Astrocyte (in vitro differentiated cells and primary cell): ENCODE measurements at places on chromosomes 3 and 15.

DNA sequence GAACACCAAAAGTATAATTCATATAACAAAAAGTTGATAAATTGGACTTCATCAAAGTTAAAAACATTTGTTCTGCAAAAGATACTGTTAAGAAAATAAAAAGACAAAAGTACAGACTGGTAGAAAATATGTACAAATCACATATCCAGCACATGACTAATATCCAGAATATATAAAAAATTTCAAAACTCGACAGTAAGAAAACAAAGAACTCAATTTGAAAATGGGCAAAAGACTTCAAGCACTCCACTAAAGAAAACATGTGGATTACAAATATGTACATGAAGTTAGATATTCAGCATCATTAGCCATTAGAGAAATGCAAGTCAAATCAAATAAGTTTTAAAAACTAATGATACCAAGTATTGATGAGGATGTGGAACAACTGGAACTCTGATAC, 6.7 kb downstream of the GK5 start:
- no peaks in the 10 kb centered on the region for H3K36me3 ChIP-seq
- no peaks in the 10 kb centered on the region for H3K4me1 ChIP-seq
- H3K27ac ChIP-seq = no peak overlapping the region
- no peak overlapping the region for H3K4me3 ChIP-seq
- peak; percentile 2 for DNase-seq

GRCh38 chr3:158774965-158775364, 26.9 kb upstream of the MFSD1 start:
- H3K4me1 ChIP-seq = peaks cover 9% of the 10 kb centered on the region
- H3K27ac ChIP-seq = no peak overlapping the region

- H3K4me3 ChIP-seq = peak overlapping the region; percentile 89
- H3K27me3 ChIP-seq = no peaks in the 10 kb centered on the region
- no peak for DNase-seq
- H3K27ac ChIP-seq = peak overlapping the region; percentile 61
- peaks cover 12% of the 10 kb centered on the region for H3K4me1 ChIP-seq
These were observed 605 bp downstream of the DCUN1D1 start for GRCh38 chr3:182979674-182980191.

- no peaks in the 10 kb centered on the region for H3K27me3 ChIP-seq
- peaks cover 37% of the 10 kb centered on the region for H3K36me3 ChIP-seq
- peaks cover 4% of the 10 kb centered on the region for H3K4me1 ChIP-seq
- no peak overlapping the region for H3K27ac ChIP-seq
- H3K4me3 ChIP-seq = no peak overlapping the region
These were observed 24.4 kb downstream of the CRBN start for GRCh38 chr3:3154879-3155610.

GRCh38 chr3:123993818-123994217, 1.9 kb upstream of the ROPN1 start:
- peaks cover 3% of the 10 kb centered on the region for H3K4me1 ChIP-seq
- peaks cover 35% of the 10 kb centered on the region for H3K27me3 ChIP-seq
- no peak overlapping the region for H3K4me3 ChIP-seq
- no peaks in the 10 kb centered on the region for H3K36me3 ChIP-seq
- DNase-seq = no peak
- no peak overlapping the region for H3K27ac ChIP-seq

DNA sequence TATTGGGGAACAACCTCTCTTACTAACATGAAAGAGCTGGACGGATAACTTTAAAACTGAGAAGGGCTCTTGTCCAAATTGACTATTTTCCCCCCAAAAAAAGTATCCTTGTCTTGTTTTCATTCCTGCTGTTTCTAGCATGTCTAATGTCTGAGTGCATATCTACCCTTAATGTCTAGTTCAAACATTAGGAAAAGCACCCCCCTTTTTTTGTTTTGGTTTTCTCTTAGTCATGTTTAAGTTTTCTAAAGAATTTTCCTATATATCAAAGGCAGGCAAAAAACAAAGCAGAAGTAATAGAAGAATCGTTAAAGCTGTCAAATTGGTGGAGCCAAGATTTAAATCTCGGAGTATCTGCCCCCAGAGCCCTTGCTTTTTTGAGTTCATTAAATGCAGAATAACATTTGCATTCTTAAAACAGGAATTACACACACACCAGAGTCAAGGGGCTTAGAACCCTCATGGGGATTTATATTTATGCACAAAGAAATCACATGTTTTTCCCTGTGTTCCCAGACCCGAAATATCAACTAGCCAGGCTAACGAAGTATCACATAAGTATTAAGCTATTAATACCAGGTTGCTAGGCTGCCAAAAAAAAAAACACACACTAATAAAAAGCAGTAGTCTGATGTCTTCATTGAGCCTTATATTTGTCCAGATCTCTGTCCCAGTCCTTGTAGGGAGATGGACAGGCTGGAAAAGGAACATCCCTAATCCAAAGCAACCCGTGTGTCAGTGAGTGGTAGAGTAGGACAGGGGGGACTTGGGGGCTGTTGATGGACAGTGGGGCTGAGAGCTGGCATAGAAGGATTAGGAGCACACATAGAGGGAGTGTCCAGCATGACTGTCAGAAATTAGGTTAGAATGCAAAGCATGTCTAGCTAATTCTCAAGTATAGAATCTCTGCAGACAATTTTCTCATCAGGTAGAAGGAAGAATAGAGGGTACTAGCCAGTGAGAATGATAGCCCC, 103.6 kb upstream of the BFSP2 start:
- no peak overlapping the region for H3K4me3 ChIP-seq
- DNase-seq = no peak
- peaks cover 47% of the 10 kb centered on the region for H3K4me1 ChIP-seq
- H3K27me3 ChIP-seq = no peaks in the 10 kb centered on the region

DNA sequence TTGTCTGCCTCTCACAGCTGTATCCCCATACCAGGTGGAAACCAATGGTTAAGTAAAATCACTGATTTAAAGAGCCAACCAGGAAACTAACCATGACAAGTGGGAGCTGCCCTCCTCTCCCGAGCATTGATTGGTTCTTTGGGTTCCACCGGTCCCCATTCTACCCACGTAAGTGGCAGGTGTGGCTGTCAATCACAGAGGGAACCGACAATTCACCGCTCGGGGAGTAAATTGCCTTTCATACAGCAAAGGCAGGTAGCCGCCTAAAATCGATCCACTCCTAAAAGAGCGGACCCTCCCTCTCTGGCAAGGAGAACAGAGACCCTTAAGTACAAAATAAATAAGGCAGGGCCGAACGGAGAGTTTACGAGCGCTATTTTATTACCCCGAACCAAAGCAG, 1.2 kb downstream of the ERC2 start:
- H3K27ac ChIP-seq = no peak overlapping the region
- H3K36me3 ChIP-seq = no peaks in the 10 kb centered on the region
- peak; percentile 78 for DNase-seq
- H3K27me3 ChIP-seq = peaks cover 8% of the 10 kb centered on the region
- H3K4me1 ChIP-seq = no peaks in the 10 kb centered on the region

GRCh38 chr3:94615275-94616065, 552.6 kb downstream of the NSUN3 start:
- no peak overlapping the region for H3K4me3 ChIP-seq
- no peaks in the 10 kb centered on the region for H3K27me3 ChIP-seq
- peaks cover 2% of the 10 kb centered on the region for H3K4me1 ChIP-seq
- no peaks in the 10 kb centered on the region for H3K36me3 ChIP-seq
- H3K27ac ChIP-seq = no peak overlapping the region

DNA sequence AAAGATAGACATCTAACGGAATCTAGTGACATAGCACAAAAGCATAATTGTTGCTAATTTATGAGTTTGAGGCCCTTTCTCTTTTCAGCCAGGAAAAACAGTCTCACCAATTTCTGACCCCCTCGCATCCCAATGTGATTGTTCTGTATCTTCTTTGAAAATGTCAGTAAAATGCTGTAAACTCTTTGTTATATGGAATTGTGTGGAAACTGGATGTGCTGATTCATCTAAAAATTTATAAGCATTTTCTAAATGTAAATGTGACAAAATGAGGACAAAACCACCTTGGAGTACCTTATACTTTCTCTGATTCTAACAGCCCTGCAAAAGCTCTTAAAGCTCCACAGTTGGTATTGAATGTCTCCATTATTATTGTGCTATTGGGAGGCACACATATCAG, 70.9 kb upstream of the MME start:
- no peaks in the 10 kb centered on the region for H3K4me1 ChIP-seq
- no peak for DNase-seq
- no peak overlapping the region for H3K27ac ChIP-seq
- H3K4me3 ChIP-seq = no peak overlapping the region
- H3K27me3 ChIP-seq = no peaks in the 10 kb centered on the region

- H3K27me3 ChIP-seq = no peaks in the 10 kb centered on the region
- H3K36me3 ChIP-seq = no peaks in the 10 kb centered on the region
- H3K4me3 ChIP-seq = no peak overlapping the region
- DNase-seq = peak; percentile 37
These were observed 134.9 kb downstream of the MBNL1 start for GRCh38 chr3:152403632-152404066.

- no peaks in the 10 kb centered on the region for H3K27me3 ChIP-seq
- DNase-seq = peak; percentile 35
- no peak overlapping the region for H3K27ac ChIP-seq
- H3K4me1 ChIP-seq = no peaks in the 10 kb centered on the region
- no peak overlapping the region for H3K4me3 ChIP-seq
These were observed 28.6 kb downstream of the COLQ start for GRCh38 chr3:15492847-15493360.

- no peaks in the 10 kb centered on the region for H3K4me1 ChIP-seq
- no peak overlapping the region for H3K4me3 ChIP-seq
- H3K36me3 ChIP-seq = no peaks in the 10 kb centered on the region
- no peak overlapping the region for H3K27ac ChIP-seq
- no peaks in the 10 kb centered on the region for H3K27me3 ChIP-seq
- DNase-seq = no peak
These were observed 242.5 kb downstream of the CADPS start for GRCh38 chr3:62632510-62633294.

GRCh38 chr15:66737243-66738010, 35.4 kb downstream of the SMAD6 start:
- no peaks in the 10 kb centered on the region for H3K27me3 ChIP-seq
- no peak for DNase-seq
- H3K4me1 ChIP-seq = peaks cover 12% of the 10 kb centered on the region
- no peak overlapping the region for H3K4me3 ChIP-seq
- no peak overlapping the region for H3K27ac ChIP-seq
- H3K36me3 ChIP-seq = no peaks in the 10 kb centered on the region

DNA sequence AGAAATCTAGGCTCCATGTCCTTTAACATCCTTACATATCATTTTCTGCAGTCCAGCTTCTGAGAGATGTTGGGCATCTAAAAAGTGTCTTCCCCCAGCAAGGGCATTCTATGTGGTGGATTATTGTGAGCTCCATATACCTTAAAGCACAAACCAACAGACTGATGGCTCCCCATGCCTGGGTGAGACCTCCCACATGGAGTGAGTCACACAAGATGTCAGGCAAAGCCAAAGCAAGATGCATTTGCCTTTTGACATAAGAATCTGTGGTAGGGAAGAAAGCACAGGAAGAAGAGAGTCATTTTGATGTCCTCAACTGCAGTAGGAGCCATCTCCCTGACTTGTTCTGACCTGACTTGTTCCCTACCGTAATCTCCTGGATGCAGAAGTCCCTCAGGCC, 238.7 kb upstream of the EIF1B start:
- H3K4me3 ChIP-seq = no peak overlapping the region
- no peaks in the 10 kb centered on the region for H3K4me1 ChIP-seq
- no peaks in the 10 kb centered on the region for H3K27me3 ChIP-seq
- no peaks in the 10 kb centered on the region for H3K36me3 ChIP-seq
- no peak for DNase-seq

DNA sequence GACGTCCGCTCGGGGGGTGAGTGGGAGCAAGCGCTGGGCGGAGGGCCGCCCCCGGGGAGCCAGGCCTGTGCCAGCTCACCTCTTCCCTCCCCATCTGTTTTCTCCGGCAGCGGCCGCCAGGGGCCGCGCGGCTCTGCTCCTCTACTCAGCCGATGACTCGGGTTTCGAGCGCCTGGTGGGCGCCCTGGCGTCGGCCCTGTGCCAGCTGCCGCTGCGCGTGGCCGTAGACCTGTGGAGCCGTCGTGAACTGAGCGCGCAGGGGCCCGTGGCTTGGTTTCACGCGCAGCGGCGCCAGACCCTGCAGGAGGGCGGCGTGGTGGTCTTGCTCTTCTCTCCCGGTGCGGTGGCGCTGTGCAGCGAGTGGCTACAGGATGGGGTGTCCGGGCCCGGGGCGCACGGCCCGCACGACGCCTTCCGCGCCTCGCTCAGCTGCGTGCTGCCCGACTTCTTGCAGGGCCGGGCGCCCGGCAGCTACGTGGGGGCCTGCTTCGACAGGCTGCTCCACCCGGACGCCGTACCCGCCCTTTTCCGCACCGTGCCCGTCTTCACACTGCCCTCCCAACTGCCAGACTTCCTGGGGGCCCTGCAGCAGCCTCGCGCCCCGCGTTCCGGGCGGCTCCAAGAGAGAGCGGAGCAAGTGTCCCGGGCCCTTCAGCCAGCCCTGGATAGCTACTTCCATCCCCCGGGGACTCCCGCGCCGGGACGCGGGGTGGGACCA, 632 bp upstream of the CRELD1 start:
- peaks cover 9% of the 10 kb centered on the region for H3K4me1 ChIP-seq
- no peaks in the 10 kb centered on the region for H3K36me3 ChIP-seq
- peak overlapping the region; percentile 77 for H3K4me3 ChIP-seq
- H3K27ac ChIP-seq = peak overlapping the region; percentile 51
- H3K27me3 ChIP-seq = no peaks in the 10 kb centered on the region

DNA sequence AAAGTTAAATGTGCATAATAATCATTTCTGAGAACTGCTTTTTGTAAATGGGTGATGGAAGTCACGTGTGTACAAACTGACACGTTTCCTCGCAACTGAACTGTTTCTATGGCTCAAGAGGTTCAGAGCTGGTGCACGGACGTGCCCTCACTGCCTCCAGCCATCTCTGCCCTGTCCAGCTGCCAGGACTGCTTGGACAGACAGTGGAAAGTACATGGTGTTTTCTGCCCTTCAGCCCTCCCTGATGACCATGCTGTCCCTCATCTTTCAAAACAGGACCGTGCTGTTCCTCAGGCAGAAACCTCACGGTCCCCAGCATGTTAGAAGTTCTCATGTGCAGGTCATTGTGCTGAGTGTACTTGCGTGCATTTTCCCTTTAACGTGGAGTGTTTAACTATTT, 38.7 kb downstream of the GJD2 start:
- no peaks in the 10 kb centered on the region for H3K4me1 ChIP-seq
- DNase-seq = no peak

- no peak overlapping the region for H3K27ac ChIP-seq
These were observed 7.4 kb upstream of the ZNF589 start for GRCh38 chr3:48233542-48233941.

DNA sequence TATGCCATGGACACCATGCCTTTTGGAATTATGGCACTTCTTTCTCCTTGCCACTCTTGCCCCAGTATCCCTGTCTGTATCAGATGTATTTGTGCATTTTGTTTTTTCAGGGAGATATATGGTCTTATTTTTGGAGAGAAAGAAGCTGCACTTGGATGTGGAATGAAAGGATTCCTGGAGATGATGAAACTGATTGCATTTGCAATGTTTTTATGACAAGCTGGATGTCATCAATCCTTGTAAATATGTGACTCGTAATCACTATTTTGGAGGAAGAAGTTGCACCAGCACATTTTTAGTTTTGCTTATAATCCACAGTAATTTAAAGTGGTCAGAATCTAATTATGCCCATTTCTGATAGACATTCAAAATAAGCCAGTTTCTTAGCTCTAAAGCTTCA, 165.0 kb downstream of the NR1D2 start:
- no peak for DNase-seq
- no peak overlapping the region for H3K4me3 ChIP-seq
- no peak overlapping the region for H3K27ac ChIP-seq

GRCh38 chr15:69751566-69751965, 298.9 kb downstream of the RPLP1 start:
- no peak overlapping the region for H3K27ac ChIP-seq
- peaks cover 10% of the 10 kb centered on the region for H3K4me1 ChIP-seq
- H3K36me3 ChIP-seq = no peaks in the 10 kb centered on the region
- peak; percentile 45 for DNase-seq
- H3K27me3 ChIP-seq = peaks cover 2% of the 10 kb centered on the region
